ENCODE measurements at places on chromosomes 2 and 18. TPM values are rescaled to one million over a fixed set of nuclear protein-coding genes. Genes with fewer than 3 reads are reported as not detected.

DNA sequence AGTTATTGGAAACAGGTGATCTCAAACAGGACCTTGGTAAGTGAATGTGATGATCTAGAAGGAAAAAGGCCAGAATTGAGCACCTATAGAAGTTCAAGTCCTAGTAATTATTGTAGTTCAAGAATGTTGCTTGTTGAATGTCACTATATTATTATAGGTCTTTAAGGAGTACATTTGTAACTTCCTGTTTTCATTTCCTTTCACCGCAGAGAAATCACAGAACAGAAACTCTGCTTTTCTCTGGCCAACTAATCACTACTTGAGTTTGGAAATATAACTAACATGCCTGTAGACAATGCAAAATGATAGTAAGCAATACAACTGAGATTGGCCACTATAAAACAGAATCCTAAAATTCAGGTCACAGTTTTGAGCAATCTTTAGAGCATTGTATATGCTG is 61.8 kb upstream of the EFEMP1 start:
- no peak for DNase-seq

- DNase-seq: no peak
These were observed 146.3 kb downstream of the ARL6IP6 start for GRCh38 chr2:152864601-152865149.

- no peak for DNase-seq
These were observed 1323.9 kb upstream of the DDX18 start for GRCh38 chr2:116490511-116491145.

DNA sequence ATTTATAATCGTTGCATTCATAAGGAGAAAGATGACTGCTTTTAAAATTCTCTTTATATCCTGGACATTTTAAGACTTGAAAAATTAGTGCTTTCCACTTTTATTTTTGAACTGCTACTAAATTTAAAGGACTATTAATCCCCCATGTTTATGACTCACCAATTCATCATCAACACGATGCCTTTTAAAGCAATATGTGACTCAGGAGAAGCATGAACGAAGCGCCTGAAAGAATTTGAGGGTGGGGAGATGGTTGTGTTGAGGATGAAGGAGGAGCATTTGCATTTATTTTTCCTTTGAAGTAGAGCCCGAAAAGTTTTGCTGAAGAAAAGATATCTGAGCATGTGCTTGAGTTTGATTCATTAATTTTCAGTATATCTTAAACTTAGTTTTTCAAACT is 192.2 kb upstream of the LRRTM1 start:
- no peak for DNase-seq

DNA sequence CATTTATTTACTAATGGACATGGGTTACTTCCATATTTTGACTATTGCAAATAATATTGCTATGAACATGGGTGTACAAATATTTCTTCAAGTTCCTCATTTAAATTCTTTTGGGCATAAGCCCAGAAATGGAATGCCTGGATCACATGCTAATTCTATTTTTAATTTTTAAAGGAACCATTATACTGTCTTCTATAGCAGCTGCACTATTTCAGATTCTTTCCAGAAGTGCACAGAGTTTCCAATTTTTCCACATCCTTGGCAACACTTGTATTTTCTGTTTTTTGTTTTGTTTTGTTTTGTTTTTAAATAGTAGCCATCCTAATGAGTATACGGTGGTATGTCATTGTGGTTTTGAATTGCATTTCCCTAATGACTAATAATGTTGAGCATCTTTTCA is 8.5 kb upstream of the RALBP1 start:
- DNase-seq: no peak

GRCh38 chr2:158291544-158292180 is 164.9 kb downstream of the CCDC148 start:
- no peak for DNase-seq

MAPK4 gene
- total RNA-seq: 1.0 TPM

GREB1L gene
- total RNA-seq: 0.52 TPM

NPPC gene
- 1.3 TPM for total RNA-seq
